ENCODE measurements at places on chromosomes 16 and 17.
A peak's percentile ranks its signal among the peaks of the same experiment; 100 is the strongest.

DNA sequence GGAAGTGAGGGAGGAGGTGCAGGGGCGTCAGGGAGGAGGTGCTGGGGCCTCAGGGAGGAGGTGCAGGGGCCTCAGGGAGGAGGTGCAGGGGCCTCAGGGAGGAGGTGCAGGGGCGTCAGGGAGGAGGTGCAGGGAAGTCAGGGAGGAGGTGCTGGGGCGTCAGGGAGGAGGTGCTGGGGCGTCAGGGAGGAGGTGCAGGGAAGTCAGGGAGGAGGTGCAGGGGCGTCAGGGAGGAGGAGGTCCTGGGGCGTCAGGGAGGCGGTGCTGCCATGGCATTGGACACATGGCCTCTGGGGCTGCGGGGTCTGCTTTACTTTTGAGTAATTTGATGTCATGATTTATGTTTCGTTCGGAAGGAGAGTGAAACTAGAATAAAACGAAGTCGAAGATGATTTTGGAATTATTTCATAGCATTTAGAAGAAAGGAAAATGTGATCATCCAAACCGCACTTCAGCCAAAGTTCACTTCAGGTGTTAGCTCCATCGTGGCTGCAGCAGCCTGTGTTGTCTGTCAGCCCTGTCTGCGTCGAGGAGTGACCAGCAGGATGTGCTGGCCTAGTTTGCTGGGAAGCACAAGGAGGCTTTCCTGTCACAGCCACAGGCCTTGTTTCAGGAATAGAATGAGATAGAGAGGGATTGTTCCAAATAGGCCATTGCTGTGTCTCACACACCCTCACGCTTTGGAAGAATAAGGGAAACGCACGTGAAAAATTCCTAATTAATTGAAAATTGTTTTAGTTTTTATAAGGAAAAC lies 42.8 kb downstream of the RAB11FIP3 start:
- no peak for DNase-seq

GRCh38 chr17:45883063-45883462 lies 11.3 kb upstream of the MAPT start:
- DNase-seq, result no peak

DNA sequence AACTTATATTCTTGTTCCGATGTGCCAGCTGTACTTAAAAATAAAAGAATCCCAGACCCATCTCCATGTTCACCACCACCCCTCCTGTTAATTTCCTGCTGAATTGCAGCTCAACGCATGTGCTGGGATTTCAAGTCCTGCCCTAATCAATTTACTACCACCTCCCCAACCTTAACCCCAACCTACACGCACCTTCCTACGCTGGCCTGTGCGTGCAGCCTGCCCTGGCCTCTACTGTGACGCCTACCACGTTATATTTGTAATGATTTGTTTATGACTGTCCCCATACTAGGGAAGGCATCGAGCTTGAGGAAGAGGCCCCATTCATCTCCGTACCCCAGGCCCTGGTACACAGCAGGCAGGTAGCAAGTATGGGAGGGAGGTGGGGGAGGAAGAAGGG lies 251.1 kb downstream of the MRTFB start:
- no peak for DNase-seq

GRCh38 chr17:57888311-57889216 lies 38.7 kb upstream of the MRPS23 start:
- DNase-seq, result no peak

GRCh38 chr16:73172241-73172972 lies 124.5 kb upstream of the ZFHX3 start:
- no peak for DNase-seq

GRCh38 chr16:55017321-55017720 lies 86.7 kb downstream of the IRX5 start:
- DNase-seq, result no peak

DNA sequence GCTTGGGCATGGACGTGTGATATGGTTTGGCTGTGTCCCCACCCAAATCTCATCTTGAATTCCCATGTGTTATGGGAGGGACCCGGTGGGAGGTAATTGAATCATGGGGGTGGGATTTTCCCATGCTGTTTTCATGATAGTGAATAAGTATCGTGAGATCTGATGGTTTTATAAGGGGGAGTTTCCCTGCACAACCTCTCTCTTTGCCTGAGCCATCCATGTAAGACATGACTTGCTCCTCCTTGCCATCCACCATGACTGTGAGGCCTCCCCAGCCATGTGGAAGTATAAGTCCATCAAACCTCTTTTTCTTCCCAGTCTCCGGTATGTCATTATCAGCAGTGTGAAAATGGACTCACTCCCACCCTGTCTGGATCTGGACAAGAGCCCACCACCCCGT lies 393.4 kb downstream of the SEC14L1 start:
- no peak for DNase-seq

DNA sequence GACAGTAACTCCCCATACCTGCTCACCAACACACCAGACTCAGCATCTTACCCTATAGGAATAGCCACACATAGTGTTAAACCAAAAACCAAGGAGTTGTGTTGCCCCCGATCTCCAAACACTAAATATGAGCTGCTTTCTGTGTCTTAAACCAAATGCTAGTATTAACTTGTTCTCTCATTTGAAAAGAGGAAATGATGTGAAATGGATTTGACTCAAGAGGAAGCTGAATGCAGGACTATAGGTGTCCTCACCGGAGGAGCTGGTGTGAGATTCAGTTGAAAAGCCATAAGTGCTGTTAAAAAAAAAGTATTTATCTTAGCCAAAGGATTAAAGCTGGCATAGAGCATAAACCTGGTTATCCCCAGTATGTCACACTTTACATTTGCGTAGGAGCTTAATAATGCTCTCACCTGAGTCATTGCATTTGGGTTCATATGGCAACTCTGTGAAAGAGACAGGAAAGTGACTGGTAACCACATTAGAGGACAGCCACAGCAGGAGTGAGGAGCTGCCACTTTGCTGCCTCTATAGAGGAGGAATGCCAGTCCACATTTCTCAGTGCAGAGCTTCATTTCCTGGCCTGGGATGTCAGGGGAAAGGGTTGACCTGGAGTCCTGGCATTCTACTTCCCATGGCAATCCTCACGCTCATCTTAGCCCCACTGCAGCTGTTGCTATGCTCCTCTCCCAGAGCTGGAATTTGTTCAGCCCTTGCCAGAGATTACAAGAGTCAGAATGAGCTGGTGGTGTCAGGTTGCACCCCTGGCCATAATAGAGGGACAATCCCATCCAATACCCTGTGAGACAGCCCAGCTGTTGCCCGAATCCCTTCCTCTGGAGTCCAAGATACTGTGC lies 143.3 kb upstream of the ANKFN1 start:
- DNase-seq, result no peak

DNA sequence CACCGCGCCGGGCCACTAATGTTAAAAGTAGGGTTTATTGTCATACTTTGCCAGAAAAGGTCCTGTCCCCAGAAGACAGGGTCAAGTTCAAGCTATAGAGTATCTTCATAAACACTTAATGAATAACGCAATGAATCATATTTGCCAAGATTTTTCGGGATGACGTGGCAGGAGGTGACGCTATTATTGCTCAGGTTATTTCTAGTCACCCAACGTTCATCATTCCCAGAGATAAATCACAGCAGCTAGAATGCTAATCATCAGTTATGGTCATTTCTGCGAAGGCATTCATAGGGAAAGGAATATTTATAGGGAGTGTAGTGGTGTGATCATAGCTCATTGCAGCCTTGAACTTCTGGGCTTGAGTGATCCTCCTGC lies 2.0 kb downstream of the TMC5 start:
- DNase-seq, result no peak

GRCh38 chr17:47720754-47721533 lies 12.1 kb upstream of the TBX21 start:
- DNase-seq, result peak; percentile 60

GRCh38 chr17:142876-143784 lies 5.8 kb downstream of the SCGB1C2 start:
- no peak for DNase-seq

GRCh38 chr17:29253037-29253436 lies 6.4 kb downstream of the CRYBA1 start:
- DNase-seq, result no peak

GRCh38 chr17:66518677-66519076 lies 216.3 kb downstream of the PRKCA start:
- DNase-seq, result no peak

DNA sequence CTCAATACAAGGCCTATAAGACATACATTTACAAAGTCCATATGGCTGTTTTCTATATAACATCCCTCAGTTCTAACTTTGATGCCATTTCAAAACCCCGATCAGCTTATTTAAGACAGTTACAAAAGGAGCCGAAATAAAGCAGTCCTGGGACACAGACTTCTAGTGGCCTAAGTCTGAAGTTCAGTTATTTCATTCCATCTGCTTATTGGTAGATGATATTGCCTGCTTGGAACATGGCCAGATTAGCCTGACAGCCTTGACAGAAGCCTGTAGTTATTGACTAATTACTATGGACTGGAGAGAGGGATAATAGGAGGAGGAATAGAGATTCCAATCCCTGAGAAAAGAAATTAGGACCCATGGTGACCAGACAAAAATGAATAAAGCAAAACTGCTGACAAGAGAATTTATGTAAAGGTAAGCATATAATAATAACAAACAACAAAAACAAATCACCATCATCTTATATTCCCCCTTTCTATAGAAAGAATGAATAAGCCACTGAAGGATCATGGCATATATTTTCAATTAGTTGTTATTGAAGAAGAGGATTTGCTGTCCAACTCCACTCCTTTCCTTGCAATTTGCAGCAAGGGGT lies 206.3 kb upstream of the TOM1L1 start:
- no peak for DNase-seq

- DNase-seq, result no peak
Measured at GRCh38 chr16:5466551-5466950, 369.0 kb upstream of the EEF2KMT start.

- peak; percentile 41 for DNase-seq
Measured at GRCh38 chr16:21083729-21084268, 66.8 kb downstream of the DNAH3 start.

DNA sequence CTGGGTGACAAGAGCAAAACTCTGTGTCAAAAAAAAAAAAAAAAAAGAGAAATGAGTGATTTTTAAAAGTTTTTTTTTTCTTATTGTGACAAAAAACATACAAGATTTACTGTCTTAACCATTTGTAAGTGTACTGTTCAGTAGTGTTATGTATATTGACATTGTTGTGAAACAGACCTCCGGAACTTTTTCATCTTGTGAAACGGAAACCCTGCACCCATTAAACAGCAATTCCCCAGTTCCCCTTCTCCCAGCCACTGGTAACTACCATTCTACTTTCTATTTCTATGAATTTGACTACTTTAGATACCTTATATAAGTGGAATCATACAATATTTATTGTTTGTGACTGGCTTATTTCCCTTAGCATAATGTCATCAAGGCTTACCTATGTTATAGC lies 18.7 kb downstream of the DUS2 start:
- no peak for DNase-seq

- no peak for DNase-seq
Measured at GRCh38 chr17:670286-670685, 44.4 kb downstream of the VPS53 start.

DNA sequence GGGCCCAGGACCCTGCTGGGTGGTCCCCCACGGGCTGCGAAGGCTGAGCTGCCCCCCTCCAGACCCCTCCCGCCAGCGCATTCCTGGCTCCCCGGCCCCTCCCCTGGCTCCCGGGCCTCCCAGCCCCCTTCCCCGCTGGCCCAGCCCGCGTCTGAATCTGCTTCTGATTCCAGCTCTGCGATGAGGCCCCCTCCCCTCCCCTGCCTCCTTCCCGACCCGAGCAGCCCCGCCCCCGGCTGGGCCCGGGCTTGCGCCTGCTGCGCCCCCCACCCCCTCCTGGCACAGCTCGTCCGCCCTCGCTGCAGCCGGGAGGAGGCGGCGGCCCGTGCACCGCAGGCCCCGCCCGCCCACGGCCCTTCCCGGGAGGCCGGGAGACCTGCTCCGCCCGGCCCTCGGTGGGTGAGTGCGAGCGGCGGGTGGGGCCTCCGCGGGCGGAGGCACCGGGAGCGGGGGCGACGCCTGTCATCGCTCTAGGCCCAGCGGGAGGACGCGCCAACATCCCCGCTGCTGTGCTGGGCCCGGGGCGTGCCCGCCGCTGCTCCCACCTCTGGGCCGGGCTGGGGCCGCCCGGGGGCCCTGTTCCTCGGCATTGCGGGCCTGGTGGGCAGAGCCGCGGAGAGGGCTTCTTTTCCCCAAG lies at the start of gene NTN3:
NTN3 (plus strand) TSS at position 282 of the 637 bp plus-strand sequence. CDS start 405 bp downstream, outside the sequence.
- no peak for DNase-seq

Data from T-helper 9 cell (primary cell).